ENCODE measurements at places on chromosomes 4 and X.

DNA sequence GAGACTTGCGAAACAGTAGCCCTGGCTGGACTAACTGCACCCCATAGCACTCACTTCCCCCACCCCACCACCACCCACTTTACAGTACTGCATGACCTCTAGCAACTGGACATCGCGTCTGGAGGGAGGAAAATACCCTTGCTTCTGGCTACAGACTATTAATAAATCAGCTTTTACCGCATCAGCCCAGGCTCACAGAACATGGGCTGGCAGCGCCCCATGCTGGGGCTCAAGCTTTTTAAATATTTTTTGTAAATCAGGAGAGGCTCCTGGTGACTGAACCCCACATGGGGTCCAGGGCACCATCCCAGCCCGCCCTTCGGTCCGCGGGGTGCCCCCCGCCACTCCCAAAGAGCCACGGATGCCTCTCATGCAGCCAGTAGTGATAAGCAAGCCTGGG is 2.7 kb downstream of the HS6ST2 start:
- no peak for DNase-seq

DNA sequence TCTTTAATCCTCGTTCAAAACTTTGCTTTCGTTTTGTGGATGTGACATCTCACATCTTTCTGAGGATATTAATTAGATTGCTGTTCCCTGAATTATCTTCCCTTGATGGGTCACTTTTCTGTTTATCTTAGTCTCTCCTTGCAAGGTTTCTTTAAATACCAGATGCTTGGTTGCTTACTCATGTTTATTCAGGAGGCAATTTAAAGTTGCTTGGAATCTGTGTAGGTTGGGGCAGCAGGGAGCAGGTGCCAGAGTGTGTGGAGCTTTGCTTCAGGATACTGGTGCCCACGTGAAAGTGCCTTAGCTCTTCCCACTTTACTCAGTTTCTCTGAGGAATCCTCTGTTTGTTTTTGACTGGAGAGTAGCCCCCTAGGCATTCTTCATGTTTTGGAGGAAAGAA is 24.0 kb downstream of the ANAPC4 start:
- DNase-seq = no peak

- DNase-seq = no peak
These were observed 512.7 kb upstream of the FAT1 start for GRCh38 chr4:187236209-187236890.

DNA sequence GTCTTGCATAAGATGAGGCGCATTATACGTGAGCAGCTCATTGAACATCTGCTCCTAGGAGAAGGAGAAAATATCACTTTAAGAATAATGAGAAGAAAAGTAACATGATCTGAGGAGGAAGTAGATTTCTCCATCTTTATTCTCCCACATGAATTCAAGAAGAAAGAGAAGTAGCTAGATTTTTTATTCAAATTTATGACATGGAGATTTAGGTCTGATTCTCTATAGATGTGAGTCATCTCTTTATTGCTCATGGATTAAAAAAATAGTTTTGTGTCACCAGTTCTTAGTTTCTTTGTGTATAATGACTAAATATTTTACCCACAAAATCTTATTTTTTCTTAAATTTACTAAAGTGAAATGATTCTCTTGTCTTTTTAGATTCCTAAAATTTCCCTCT is 40.4 kb downstream of the HPGDS start:
- no peak for DNase-seq

GRCh38 chr4:52298444-52298843 is 247.3 kb downstream of the SPATA18 start:
- DNase-seq = no peak

Measured in HL-60 (cell line).